CD4-positive, alpha-beta T cell treated with Interleukin-4 for 1 hour (primary cell): ENCODE measurements at places on chromosomes 12 and 14.

DNA sequence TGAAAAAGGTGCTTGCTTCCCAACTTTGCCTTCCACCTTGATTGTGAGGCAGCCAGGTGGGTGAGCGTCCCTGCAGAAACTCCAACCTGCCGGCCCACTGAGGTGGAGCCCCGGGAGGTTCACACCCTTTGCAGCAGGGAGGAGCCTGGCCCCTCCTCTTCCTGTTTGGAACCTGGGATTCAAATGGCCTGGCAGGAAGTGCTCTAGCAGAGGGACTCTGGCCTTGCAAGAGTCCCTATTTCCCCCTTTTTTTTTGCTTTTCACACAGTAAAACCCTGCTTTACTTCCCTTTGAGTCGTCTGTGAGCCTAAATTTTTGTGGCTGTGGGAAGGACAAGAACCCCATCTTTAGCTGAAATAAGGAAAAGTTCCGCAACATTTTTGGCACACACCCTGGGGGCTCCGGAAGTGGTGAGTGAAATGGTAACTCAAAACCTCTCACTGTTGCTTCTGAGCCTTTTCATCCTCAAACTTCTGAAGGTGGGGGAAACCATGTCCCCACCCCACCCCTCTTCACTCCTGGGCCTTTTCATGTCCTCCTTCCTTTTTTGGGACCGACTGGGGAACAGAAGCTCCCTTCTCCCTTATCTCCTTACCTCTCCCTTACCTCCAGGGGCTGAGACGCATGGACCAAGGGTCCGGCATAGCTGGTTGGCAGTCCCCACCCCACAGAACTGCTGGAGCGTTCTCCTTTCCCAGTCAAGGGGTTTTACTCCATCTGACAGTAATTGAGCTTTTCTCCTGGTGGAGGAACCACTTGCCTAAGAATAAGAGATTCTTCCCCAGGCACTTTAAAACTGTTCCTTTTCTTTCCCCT, 102.0 kb downstream of the KCNMB4 start:
- DNase-seq, result no peak

GRCh38 chr14:96134508-96134907, 70.1 kb upstream of the BDKRB2 start:
- DNase-seq, result no peak

DNA sequence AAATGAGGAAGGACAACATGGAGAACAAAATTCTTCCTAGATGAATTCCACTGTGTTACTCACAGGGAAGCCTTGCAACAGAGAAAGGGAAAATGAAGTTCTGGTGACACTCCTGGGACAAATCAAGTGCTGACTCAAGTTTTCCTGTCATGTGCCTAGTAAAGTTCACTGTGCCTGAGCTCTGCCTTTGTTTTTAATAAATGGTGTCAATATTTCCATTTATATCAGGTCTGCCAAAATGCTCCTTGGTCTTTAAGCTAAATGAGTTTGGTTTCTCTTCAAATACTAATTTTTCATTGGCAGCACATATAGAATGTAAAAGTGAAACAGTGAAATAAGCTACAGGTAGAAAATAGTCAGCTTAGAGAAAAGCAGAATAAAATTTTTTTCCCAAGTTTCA, 33.0 kb downstream of the HIGD1C start:
- no peak for DNase-seq

DNA sequence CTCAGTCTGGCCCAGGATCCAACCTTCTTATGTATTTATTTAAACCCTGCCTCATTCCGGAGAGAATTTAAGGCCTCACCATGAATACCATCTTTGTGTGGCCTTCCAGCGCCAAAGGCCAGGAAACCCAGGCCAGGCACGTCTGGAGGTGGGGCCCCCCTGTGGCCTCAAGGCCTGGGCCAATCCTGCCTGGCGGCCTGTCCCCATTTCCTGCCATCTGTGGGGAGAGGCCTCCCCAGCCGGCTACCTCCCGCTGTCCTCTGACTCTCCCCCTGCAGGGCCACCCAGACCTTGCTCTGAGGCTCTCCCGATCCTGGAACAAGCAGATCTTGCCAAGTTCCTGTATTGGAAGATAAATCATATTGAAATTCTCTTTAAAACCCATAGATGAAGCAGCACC, 37.4 kb upstream of the MEG3 start:
- no peak for DNase-seq

- DNase-seq, result peak; percentile 1
Observed at GRCh38 chr14:75879031-75879430, 102.8 kb downstream of the TGFB3 start.

- DNase-seq, result no peak
Observed at GRCh38 chr12:1532375-1533165, 61.8 kb downstream of the FBXL14 start.

DNA sequence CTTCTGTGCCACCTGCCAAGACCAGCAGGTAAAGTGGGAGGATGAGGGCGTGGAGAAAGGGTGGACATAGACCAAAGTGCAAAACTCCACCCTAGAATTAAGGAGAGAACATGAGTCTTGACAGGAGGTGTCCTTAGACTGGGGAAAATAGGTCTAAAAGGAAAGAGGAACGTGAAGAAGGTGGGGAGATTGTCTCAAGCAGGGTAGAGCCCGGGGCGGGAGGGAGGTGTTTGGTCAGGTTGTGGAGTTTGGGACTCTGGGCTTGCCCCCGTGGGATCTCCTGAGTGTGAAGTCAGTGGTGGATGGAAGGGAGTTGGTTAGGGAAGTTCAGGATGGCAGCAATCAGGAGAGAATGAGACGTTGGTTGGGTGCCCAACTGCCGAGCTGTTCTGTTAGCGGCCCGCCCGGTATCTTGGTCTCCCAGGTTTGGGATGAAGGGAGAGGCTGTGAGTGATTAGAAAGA, 386 bp downstream of the DGKA start:
- DNase-seq, result no peak

DNA sequence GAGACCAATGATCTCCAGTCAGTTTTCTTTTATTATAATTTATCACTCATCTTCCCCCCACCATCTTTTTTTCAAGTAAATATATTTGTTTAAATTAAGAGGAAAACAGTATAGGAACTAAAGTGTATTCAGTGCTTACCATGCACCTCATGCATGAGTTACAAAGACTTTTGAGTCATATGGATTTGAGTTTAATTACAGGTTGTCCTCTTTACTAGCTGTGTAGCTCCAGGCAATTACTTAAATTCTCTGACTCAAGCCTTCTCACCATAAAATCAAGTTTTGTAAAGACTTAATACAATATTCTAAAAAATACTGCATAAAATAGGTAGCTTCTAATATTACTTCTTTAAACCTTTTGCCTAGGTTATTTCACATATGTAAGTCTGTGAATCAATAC, 251.3 kb downstream of the SLC16A7 start:
- no peak for DNase-seq

DNA sequence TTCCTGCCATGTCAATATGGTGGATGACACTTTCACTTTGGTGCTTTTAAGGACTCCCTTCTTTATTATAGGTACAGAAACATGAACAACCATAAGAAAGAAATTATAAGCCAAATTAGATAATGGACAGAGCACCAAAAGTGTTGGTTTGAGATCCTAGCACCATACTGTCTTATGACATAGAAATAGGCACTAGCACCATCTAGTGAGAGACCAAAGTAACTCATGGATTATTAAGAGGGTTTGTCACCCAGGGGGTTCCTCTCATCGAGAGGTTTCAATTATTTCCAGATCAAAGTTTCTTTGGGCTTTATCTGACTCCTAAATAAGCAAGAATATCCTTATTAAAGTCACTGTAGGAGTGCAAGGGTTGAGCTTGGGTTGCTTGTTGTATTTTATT, 153.0 kb upstream of the DIO2 start:
- no peak for DNase-seq

- DNase-seq, result no peak
Observed at GRCh38 chr12:92582475-92582874, 120.3 kb upstream of the PLEKHG7 start.

- no peak for DNase-seq
Observed at GRCh38 chr14:32407130-32407529, 78.0 kb downstream of the AKAP6 start.

DNA sequence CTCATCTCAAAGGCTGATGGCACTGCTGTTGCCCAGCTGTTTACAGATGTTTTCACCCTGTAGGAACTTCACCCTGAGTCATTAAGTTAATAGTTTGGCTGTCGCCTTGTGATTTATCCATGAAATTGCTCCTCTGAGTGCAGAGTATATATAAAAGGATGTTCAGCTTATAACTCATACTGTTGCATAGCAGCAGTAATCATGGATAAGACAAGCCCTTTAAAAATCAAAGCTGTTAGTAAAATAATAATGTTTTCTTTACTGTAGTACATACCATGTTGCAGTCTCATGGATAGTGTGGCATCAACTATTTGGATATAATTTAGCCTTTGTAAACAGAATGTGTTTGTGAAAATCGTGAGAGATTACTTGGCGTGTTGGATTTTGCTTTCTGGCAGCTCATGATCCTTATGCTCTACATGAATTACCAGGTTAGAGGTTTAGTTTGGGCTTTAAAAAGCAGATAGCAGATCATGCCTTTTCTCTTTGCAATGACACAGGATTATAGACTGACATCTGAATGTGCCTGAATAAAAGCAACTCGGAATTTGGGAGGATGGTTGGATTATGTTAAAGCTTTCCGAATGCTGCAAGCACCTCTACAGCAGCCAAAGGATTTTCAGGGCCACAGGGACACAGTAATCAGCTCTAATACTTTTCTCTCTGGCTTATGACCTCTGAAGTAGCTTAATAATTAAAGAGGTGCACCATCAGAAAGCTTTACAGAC, 279.7 kb upstream of the ATP2B1 start:
- DNase-seq, result no peak

- peak; percentile 90 for DNase-seq
Observed at GRCh38 chr12:96434107-96434506, 33.9 kb upstream of the CDK17 start.

DNA sequence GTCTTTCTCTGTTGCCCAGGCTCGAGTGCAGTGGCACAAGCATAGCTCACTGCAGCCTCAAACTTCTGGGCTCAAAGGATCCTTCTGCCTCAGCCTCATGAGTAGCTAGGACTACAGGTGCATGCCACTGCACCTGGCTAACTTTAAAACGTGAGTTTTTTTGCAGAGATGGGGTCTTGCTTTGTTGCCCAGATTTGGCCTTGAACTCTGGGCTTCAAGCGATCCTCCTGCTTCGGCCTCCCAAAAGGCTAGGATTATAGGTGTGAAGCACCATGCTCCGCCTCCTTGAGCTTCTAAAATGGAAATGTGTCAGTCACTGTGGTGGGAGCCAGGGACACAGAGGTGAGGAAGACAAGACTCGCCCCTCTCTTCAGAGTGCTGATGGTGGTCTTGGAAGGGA, 45.6 kb downstream of the WSCD2 start:
- DNase-seq, result no peak
